ENCODE measurements at places on chromosomes 2 and 18.

GRCh38 chr2:144753416-144753815, 233.5 kb upstream of the ZEB2 start:
- DNase-seq, result no peak

DNA sequence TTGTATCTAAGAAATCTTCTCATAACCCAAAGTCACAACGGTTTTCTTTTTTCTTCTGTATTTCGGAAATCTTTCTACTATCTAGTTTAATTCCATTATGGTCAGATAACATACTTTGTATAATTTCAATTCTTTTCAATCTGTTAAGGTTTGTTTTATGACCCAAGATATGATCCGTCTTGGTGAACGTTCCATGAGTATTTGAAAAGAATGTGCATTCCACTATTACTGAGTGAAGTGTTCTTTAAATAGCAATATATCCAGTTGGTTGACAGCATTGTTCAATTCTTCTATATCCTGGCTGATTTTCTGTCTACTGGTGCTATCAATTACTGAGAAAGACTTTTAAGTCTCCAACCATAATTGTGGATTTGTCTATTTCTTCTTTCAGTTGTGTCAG, 414.5 kb downstream of the TNS1 start:
- DNase-seq, result no peak

DNA sequence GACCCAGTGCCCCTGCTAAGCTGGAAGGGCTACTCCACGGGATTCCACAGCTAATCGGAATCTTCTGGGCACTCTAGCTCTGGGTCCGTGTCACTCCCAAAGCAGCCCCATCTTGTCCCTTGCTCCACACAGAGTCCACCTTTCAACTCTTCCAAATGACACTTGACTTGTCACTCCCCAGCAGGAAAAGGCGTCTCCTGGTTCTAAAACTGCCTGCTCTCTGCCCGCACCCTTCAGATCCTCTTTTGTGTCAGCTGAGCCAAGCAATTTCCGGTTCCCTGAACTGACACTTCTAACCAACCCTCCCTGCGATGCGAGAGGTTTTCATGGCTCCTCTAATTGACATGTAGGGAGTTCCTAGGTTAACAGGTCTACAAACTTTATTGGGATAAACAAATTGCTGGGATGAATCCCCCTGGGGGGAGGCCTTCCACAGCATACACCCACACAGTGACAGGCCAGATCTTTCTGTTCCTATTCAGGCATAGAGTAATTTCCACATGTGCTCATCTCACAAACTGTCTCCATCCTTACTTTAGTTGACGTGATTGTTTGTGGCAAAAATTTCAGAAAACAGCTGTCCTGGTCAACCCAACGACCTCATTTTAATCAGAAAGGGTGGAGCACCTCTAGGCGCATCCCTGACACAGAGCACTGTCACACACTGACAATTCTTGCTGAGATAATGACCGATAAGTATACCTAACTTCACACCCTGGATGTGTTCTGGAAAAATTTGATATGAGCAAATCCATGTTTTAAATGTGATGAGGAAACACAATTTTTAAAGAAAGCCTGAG, 104.9 kb downstream of the RBMS1 start:
- no peak for DNase-seq

DNA sequence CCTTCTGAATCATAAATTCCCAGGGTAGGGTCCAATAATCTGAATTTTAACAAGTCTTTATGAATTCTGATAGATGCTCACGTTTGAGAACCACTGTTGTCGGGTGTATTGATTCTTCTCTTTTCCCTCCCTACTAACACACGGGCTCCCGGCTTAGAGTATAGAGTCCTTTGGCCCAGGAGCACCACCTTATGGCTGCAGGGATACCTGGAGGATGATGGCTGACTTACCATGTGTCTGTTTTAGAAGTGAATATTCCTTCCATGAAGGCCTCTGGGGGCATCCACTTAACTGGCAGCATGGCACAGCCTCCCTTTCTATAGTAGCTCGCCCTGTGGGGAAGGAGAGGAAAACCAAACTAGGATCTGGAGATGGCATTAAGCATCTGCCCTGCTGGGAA, 91.7 kb downstream of the CLIP4 start:
- DNase-seq, result no peak

GRCh38 chr2:148273158-148273691, 252.3 kb downstream of the MBD5 start:
- DNase-seq, result peak; percentile 10

DNA sequence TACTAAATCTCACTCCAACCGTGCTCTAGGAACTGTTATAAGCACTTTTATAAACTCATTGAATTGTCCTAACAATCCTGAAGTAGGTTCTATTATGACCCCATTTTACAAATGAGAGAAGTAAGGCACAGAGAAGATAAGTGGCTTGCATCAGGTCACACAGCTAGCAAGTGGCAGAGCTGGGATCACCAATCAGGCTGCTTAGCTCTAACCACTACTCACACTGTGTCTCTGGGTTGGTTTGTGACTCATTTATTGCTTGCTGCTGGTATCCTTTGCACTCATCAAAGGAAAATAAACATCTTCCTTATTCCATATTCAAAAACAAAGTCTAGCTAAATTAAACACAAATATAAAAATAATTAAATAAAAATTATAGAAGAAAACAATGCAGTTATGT, 42.5 kb upstream of the IL1R2 start:
- no peak for DNase-seq

DNA sequence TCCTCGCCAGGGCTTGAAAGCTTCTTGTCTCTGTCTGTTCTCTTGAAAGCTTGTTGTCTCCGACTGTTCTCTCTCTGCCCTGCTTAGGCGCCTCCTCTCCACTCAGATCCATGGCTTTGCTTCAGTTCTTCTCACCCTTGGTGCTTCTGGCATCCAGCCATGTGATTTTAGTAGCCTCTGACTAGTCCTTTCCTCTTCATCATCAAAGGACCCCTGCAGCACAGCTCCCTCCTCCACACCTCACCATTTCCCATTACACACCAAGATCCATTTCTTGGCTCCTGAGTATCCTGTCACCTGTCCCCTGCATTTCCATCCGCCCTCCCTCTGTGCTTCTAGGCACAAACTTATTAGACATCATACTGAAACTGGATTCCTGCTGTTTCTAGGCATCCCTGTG, 59.4 kb downstream of the ZNF236 start:
- DNase-seq, result no peak

GRCh38 chr2:158955842-158956365, 12.5 kb upstream of the TANC1 start:
- no peak for DNase-seq

DNA sequence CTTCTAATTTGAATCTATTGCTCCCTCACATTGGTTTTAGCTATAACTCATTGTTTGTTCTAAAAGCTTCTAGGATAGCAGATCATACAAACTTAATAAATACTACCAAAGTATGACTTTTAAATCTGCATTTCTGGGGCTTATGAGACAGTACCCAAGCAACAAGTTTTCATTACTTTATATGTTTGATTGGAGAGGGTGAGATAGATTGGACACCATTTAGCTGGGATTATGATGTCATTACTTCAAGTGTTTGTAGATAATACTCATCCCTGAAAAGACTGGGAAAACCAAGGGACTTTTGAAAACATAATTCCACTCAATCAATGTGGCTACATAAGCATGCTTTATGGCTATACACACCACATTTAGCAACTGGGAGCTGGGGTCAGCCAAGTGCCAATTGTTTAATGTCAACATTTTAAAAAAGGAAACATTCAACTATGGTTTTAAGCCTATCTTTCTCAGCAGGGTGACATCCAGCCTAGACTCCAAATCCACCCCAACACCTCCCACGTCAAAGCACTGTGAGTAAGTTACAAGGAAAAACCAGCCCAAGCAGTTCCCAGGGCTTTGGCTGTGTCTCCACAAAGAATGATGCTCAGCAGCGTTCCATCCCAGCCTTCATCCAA, 119.9 kb downstream of the ETAA1 start:
- DNase-seq, result no peak

DNA sequence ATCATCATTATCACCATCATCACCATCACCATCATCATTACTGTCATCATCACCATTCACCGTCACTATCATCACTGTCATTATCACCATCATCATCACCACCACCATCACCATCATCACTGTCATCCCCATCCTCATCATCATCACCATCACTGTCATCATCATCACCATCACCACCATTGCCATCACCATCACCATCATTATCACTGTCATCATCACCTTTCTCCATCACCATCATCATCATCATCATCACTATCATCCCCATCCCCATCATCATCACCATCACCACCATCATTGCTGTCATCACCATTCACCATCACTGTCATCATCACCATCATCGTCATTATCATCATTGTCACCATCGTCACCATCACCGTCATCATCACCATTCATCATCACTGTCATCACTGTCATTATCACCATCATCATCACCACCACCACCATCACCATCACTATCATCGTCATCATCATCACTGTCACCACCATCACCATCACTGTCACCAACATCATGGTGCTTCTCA, 9.8 kb downstream of the HPCAL1 start:
- no peak for DNase-seq

DNA sequence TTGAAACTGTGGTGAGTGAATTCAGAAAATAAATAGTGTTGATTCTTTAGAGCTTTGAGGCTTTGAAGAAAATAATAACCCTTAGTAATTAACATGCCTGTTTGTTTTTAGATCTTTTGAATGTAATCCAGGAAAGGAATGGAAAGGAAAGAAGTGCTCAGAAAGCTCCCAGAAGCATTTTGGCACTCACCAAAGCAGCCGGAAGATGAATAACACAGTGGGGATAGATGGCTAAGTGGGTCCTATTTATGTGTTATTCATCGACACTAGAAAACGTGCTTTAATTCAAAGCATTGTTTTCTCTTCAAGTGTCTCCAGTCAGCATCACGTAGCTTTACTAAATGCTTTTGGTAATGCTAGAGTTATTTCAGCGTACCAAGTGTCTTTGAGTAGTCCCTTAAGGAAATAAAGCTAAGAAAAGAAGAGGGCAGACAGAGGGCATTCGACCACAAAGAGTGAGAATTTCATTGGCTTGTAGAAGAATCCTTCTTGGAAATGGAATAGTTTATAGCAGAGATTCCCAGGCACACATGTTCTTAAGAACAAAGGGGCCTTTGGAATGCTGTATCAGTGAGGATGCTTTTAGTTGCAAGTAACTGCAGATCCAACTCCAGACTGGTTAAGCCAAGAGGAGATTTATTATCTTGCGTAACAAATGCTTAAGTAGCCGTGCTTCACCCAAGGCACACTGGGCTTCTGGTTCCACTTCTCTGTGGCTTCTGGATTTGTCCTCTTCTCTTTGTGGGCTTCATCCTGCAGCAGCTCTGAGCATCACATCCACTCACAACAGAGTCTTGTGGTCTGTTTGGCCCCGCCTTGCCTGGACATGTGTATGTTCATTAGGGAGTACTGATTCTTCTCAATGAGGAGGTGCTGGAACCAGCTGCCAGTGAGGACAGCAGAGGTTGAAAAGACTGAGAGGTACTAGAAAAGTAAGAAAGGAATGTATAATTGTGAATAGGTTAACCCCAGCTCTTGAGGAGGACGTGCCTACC, 63.6 kb upstream of the LTBP1 start:
- DNase-seq, result no peak

DNA sequence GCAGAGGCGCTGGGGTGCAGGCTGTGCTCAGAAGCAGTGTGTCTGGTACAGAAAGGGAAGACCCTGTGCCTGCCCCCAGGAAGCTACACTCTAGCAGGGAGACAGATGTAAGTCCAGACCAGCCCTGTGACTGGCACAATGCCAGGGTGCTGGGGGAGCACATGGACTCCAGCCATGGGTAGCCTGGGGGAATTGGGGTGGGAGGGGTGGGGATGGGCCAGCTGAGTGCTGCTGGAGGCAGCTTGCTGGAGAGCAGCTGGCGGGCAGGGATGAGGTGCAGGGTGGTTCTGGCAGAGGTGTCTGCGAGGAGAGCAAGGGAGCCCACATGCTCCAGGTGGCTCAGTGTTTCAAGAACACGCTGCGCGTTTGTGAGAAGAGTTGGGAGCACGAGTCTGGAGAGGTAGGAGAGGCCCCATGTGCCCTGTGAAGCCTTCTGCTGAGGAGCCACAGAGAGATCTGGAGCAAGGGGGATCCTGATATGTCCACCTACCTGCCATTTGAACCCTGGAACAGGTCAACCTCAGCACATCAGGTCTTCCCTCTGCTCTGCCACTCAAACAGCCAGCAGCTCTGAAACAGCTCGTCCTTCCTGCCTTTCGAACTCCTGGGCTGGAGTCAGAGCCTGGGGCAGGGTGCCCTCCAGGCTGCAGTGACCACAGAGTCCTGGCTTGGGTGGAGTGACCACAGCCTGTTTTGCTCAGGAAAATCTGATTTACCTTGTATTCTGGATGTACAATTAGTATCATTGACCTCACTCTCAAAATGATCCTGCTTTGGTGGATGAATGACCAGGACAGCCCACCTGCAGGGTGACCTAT, 15.1 kb downstream of the ALLC start:
- DNase-seq, result no peak

- no peak for DNase-seq
Observed at GRCh38 chr2:147739508-147739907, 105.3 kb upstream of the ACVR2A start.

GRCh38 chr18:72762515-72763122, 105.2 kb downstream of the NETO1 start:
- DNase-seq, result peak; percentile 63

DNA sequence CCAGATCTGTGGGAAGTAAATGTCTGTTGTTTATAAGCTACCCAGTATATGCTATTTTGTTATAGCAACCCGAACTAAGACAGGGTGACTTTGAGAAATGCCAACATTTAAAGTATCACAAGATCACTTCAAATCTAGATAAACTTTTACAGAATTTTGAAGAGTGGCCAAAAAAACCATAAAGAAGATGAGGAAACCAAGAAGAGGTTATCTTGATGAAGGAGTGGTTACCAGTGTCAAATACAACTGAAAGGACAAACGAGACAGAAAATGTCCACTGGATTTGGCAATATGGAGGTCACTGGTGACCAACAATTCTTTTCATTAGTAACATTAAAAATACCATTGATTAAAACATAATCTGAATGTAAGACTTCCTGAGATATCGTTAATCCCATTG, 235.7 kb downstream of the DYM start:
- DNase-seq, result no peak

- DNase-seq, result no peak
Observed at GRCh38 chr18:48663931-48664847, 125.4 kb downstream of the CTIF start.

DNA sequence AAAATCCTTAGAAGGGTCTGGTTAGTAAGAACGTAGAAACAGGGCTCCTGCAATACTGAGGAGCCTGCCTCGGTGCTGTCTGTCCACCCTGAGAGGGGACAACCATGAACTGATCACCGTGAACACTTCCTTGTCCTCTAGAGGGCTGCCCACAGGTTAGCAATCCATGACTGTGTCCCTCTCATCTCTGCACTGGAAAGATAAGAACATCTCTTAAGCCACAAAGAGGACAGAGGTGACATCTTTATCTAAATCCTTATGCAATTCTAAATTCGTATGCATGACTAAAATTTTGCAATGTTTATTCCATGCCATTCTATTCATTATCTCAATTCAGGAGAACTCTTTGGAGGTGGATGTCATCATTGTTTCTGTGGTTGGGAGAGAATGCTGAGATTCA, 12.8 kb downstream of the EFR3B start:
- DNase-seq, result no peak

DNA sequence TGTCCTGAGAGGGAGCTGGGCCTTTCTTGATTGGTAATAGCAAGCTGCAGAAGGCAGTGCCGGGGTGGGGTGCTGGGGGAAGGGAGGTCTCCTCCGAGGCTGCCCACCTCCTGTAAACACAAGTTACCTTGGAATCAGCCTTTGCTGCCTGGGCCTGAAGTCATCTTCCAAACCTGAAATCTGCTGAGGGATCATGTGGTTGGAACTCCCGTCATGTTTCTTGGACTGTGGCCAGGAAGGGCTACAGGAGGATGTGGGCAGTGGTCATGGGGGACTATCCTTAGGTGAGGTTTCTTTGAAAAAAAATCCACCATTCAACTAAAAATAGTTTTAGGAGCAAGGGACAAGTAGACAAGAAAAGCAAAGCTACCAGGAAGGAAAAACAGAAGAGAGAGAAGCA, 74.2 kb downstream of the CDK15 start:
- DNase-seq, result no peak

All from left kidney (tissue), 8 donors.